ENCODE measurements at places on chromosomes 16 and 17.

- DNase-seq = no peak
These were observed 639 bp upstream of the TRIM65 start for GRCh38 chr17:75897160-75898019.

DNA sequence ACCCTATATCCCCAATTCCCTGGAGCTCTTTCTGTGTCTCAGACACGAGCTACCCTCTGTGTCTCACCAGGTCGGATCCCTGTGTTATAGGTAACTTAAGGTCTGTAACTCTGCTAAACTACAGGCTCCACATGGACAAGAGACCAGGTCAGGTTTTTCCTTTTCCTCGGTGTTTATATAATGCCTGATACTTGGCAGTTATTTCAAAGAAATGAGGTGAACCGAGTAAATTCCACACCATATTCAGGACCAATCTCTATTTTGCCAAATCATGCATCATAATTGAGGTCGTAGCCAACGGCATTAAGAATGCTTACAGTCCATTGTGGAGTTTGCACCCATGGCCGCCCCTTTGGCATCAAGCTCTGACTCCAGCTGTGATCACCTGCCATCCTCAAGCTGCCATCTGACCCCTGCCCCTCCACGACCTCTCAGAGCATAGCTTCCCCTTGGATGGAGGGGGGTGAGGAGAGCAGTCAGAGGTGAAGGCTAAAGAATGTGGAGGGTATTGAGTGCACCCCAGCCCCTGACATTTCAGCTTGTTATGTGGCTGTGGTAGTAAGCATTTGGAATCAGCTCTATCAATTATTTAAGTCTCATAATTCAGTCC lies 434.7 kb upstream of the RBFOX1 start:
- DNase-seq = no peak

DNA sequence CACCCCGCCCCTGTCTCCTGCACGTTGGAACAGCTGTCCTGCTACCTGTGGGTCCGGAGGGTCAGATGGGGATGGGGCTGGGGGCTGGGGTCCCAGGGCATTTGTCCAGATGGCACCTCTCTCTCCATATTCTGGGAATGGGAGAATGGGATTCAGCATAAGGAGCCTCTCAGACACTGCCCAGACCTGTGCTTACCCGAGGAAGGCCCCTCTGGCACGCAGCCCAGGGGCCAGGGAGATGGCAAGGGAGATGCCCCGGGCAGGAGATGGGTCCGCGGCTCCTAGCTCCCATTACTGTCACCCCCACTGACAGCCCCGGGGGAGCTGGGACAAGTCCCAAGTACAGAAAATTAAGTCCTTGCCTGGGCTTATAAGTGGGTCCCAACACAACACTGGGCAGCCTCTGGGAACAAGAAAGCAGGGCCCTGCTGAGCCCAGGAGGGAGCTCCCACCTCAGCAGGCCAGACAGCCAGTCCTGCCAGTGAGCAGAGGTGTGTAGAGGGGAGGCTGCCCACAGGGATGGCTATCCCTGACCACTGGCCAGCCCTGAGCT lies 1.8 kb downstream of the VASN start:
- DNase-seq = no peak

- peak; percentile 35 for DNase-seq
These were observed 65.9 kb upstream of the TNRC6C start for GRCh38 chr17:77892469-77893143.

GRCh38 chr16:4086153-4086552 lies 30.1 kb downstream of the ADCY9 start:
- DNase-seq = no peak

GRCh38 chr16:74030000-74030706 lies 266.5 kb upstream of the PSMD7 start:
- no peak for DNase-seq

DNA sequence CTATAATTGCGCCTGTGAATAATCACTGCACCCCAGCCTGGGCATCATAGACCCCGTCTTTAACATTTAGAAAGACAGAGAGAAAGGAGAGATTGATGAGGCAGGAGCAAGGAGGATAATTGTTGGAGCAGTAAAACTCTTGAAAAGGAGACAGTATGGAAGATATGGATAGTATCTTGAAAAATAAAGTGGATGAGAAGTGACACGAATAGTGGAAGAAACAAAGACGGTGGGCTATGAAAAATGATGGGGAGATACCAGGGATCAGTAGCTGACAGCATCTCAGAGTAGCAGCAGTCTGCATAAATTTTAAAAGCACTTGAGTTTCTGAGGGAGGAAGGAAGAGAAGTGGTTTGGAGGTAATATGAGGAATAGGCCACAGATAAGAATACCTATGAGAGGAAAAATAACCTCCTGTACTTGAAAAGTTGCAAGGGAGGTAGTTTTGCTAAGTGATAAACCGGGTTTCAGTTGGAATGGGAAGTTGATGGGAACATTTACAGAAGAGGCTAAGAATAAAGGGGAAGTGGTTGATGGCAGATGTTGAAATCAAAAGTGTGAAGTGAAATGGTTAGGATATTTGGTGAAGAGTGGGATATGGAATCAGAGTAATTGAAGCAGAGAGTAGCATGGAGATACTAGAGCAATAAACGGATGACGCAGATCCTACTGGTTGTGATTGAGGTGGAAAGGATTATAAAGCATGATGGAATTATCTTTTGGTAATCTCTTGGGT lies 1.8 kb upstream of the PPM1D start:
- DNase-seq = no peak

- DNase-seq = no peak
These were observed 95.5 kb upstream of the GSE1 start for GRCh38 chr16:85517563-85518179.

DNA sequence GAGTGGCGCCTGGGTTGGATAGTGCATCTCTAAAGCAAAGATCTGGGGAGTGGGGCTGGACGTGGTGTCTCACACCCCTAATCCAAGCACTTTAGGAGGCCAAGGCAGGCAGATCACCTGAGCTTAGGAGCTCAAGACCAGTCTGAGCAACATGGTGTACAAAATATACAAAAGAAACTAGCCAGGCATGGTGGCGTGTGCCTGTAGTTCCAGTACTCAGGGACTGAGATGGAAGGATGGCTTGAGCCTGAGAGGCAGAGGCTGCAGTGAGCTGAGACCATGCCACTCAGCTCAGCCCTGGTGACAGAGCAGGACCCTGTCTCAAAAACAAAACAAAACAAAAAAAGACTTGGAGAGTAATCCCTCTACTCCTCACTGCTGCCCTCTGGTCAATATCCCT lies 96.0 kb downstream of the ZFHX3 start:
- DNase-seq = no peak

- no peak for DNase-seq
These were observed 183.0 kb upstream of the FOXF1 start for GRCh38 chr16:86327321-86327720.

- no peak for DNase-seq
These were observed 5.1 kb upstream of the CLUH start for GRCh38 chr17:2716649-2717048.
